ENCODE measurements at places on chromosomes 2 and 18.

GRCh38 chr2:169767243-169767888, 31.3 kb upstream of the SSB start:
- peak; percentile 75 for DNase-seq

GRCh38 chr2:149616681-149617456, 29.3 kb upstream of the MMADHC start:
- DNase-seq: no peak

GRCh38 chr18:37701967-37702366, 136.4 kb upstream of the CELF4 start:
- DNase-seq: no peak

GRCh38 chr2:238003234-238004031, 36.6 kb downstream of the UBE2F start:
- DNase-seq: no peak

- peak; percentile 82 for DNase-seq
Measured at GRCh38 chr2:180980106-180980942, at the start of gene UBE2E3. TSS of gene UBE2E3 (plus strand) at chr2:180980605. CDS start at chr2:180982043, 1,438 bp downstream.

DNA sequence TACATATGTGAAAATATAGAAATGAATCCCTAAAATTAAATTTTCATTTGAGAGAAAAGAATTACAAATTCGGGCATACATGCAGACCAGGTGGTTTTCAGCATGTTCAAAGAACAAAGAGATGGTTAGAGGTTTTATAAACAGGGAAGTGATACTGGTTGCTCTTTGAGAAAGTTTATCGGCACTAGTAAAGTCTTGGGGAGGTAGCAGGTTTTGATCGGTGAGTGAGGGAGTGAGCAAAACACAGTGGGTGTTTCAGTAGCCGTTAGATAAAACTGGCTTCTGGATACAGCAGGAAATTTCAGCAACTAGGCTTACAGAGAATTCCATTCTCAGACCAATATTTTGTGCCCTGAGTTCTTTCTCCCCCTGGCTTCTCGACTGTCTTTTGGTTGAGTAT, 51.1 kb downstream of the DSC3 start:
- no peak for DNase-seq

GRCh38 chr2:36587101-36587500, 10.9 kb downstream of the FEZ2 start:
- DNase-seq: no peak

DNA sequence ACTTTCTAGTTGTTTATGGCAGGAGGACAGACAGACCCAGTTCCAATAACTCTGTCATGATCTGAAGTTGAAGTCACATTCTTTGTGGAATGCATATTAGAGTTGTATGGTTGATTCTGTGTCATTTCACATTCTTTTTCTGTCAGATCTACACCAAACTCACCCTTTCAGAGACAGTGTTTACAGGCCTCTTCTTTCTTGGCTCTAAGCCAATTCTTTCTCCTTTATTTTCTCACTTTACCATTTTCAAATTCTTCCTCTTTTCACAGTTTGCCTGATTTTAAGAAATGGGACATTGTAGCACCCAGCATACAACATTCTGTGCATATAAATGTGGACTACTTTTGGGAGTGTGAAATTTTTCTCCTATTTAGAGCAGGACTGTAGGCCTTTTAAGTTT, 103.7 kb downstream of the CCDC85A start:
- DNase-seq: no peak

DNA sequence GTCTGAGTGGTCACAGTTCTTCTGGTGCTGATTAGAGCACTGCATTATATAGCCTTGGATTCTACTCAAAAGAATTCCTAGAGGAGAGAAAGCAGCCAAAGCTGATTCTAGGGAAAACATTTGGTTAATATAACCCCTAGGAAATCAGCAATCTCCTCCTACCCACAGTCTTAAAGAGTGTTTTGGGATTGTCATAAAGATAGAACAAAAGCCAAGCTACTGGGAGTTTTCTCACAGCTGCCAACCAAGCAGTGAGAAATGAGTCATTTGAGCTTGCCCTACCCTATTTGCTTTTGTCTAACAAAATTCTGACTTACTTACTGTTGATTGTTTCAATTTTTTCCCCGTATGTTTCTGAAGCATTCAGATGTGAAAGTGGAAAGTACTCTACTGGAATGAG, 469.3 kb downstream of the PLCL1 start:
- DNase-seq: no peak

DNA sequence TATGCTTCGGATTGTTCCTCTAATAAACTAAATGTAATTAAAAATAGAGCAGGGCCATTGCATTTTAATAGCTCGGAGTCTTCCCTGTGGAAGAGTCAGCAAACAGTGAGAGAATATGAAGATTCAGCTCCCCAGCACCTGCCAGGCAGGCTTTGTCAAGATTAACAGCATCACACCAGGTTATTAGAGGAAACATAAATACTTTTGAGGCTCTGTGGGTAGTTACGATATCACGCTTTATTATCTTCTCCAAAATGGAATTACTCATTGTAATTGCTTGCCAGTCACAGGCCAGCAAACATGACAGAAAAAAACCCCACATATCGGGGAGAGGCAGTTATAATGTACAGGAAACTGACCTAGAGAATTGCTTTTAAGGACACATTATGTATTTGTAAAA, 303.9 kb downstream of the CPS1 start:
- no peak for DNase-seq

GRCh38 chr2:108316033-108316432, 27.3 kb downstream of the SULT1C2 start:
- no peak for DNase-seq

- DNase-seq: peak; percentile 81
Measured at GRCh38 chr2:25290811-25291495, 50.8 kb downstream of the DNMT3A start.

GRCh38 chr2:37614061-37614738, 57.2 kb downstream of the CDC42EP3 start:
- no peak for DNase-seq

DNA sequence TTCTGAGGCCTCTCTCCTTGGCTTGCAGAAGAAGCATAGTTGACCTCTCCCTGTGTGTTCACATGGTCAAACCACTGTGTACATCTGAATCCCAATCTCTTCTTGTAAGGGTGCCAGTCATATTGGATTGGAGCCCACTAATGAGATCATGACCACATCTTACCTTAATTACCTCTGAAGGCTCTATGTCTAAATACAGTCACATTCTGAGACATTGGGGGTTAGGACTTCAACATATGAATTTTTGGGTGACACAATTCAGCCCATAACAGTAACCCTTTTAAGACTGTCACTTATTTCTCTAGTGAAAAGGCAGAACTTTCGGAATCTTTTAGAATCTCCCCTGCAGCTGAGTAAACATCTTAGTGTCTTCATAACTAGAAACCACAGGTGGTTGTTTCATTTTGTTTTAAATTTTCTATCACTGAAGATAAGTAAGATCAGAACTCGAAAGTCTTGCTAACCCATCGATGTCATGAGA, 33.3 kb downstream of the BMP10 start:
- DNase-seq: no peak

DNA sequence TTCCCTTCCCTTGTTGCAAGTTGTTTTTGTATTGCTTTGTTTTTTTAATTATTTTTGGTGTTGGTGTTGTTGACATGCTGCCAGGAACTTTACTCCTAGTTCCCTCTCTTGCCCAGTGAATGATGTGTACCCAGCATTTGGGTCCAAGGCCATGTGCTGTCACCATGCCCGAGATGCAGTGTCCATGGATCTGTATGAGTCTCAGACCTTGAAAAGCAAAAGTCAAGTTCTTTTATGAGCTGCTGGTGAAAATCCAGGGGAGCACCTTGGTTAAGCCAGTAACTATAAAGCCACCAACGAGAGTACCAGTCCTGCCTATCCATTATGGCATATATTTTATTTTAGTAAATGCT, 236.4 kb downstream of the BCL11A start:
- DNase-seq: no peak

DNA sequence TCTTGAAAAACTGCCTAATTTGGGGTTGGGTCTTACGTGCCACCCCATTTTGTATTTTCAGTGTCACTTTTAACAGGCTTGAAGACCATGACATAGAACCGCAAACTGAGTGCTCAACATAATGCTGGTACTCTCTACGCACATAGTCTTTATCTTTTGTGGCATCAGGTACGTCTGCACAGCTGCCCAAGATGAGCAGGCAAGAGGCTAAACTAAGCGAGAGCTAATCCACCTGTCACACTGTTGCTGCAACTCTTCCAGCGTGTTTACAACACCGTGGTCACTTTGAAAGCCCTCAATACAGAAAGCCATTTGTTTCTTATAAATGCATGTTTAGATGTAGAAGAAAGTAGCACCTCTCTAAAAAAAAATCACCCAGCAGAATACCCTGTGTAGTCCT, 270.0 kb upstream of the TCF4 start:
- DNase-seq: no peak

- DNase-seq: no peak
Measured at GRCh38 chr2:239792405-239793084, 232.6 kb downstream of the NDUFA10 start.

DNA sequence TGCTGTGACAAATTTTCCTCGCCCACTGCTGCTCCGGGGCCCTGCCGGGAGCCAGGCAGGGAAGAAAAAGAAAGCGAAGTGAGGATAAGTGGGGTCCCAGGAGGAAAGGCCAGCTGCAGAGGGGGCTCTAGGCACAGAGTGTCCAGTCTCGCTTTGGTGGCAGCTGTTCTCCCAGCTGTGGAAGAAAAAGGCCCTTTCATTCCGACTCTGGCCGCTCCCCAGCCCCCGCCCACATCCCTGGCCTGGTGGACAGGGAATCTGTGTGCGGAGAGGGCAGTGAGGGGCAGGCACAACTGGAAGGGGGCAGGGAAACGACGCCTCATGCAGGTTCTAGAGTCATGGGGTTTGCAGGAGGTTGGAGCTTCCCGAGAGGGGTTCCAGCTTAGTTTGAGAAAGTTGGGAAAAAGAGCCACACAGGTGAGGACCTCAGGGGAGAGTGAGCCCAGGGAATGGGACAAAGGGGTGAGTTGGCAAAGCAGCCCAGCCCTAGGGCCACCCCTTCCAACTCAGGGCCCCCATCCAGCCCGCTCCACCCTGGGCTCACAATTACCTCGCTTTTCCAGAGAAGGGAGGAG, 1.8 kb downstream of the RTKN start:
- peak; percentile 20 for DNase-seq

DNA sequence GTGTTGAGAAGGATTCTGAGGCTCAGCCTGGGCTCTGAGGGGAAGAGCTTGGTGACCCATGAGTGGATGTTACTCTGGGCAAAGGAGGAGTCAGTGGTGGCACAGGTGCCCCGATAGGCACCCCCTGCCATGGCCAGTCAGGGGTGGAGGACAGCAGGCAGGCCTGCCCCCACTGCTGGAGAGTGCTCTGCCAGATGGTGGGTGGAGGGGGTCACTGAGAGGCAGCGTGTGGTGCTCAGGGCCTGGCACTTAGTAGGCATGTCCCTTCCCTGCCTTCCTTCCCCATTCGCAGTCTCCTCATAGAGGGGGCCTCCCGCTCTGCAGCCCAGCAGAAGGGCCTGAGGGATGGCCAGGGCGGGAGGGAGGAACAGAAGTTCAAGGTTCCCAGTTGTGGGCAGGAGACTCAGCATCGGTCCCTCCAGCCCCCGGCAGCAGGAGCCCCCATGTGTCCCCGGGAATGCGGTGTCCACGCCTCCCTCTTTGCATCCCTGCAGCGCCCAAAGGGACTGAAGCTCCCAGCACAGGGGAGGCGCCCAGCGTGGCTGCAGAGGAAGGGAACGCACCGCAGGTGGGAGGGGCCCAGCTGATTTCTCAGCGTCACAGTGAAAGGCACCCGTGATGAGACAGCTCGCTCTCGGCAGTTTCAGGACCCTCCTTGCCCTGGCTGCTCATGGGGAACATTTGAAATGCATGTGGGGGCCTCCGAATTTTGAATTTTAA, 5.7 kb upstream of the SNED1 start:
- no peak for DNase-seq

GRCh38 chr2:58133395-58133794, 86.8 kb downstream of the VRK2 start:
- peak; percentile 28 for DNase-seq

DNA sequence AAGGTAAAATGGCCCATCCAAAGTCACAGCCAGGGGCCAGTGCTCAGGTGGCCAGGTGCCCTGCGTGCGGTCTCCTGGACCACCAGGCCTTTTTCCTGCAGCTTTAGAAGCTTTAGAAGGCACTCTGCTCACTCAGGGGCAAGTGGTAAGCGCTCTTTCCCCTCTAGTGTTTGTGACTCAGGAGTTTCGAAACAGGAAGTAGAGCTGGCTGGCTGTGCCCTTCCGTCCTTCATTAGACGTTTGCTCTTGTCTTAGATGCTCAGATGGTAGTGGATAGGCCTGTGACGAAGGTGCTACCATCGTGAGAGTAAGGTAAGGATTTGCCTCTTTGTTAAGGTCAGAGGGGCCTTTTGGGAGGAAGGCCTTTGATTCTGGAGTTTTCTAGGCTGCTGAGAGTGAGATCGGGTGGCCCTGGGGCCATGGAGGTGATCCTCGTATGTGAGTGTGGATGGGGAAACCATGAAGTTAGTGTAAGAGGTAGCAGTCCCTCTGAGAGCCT, at the start of gene CASP8:
Gene CASP8, plus strand, starts transcription at position 235 of the 499 bp plus-strand sequence. CDS start 5,951 bp downstream, outside the sequence.
- DNase-seq: peak; percentile 64

Measured in dermis microvascular lymphatic vessel endothelial cell (primary cell).